ENCODE measurements at places on chromosomes 2 and 18.

DNA sequence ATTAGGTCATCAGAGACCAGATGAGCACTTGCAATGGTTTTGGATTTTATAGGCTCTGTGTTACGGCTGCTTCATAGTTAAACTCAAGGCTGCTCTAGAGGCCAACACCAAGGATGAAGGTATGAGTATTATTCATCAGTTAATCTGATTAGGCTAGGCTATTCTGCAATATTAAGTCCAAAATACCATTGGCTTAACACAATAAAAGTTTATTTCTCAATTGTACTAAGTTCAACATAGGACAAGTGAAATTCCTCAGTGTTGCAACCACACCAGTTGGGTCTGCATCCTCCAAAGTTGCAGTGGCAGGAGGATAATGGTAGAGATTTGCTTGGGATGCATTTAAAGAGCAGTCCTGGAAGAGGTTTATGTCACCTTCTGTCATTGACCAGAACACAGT lies 538.3 kb upstream of the CDH2 start:
- no peak for DNase-seq

DNA sequence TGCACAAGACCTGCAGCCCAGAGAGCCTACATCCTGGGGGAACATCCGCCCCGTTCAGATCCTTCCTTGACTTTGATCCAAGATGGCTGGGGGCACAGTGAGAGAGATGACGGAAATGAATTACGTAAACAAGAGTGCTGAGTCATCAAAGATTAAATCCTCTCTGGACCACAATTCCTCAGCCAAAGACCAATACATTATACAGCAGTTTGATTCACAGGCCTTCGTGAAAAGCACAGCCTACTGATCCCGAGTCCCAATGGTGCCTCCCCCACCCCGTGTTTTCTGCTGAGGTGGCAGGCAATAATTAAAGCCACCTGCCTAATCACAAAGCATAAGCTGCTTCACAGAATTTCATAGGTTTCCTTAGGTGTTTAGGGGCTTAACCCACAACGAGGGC lies 43.0 kb downstream of the MYO5B start:
- no peak for DNase-seq

GRCh38 chr2:69512446-69512845 lies 75.2 kb upstream of the NFU1 start:
- no peak for DNase-seq

DNA sequence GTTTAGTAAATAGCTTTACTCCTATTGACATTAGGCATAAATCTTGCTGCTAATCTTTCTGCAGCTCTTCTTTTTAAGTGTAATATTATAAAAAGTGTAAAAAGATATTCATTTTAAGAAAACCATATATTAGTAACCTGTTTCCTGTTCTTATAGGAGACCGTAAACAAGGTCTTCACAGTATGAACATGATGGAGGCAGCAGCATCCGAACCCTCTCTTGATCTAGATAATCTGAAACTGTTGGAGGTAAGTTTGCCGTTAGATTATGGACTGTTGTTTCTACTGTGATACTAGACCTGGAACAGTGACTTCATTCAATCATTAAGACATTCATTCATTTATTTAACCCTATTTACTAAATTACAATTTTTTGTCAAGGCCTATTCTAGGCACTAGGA lies 120.0 kb upstream of the FAM117B start:
- no peak for DNase-seq

DNA sequence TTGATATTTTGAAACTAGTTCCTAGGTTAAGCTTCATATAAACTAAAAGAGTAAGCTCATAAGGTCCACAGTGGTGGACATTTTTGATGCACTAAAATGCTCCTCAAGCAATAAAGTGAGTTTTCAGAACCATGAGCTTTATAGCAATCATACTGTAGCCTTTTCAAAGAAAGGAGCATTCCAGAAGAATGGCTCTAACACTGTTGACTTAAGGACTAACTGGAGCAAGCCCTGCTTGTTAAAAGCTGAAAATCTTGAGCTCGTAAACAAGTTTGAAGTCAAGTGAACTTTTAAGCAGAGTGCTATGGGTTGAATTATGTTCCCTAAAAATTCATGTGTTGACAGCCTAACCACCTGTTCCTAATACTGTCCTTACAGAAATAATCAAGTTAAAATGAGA lies 38.0 kb downstream of the KYNU start:
- no peak for DNase-seq

DNA sequence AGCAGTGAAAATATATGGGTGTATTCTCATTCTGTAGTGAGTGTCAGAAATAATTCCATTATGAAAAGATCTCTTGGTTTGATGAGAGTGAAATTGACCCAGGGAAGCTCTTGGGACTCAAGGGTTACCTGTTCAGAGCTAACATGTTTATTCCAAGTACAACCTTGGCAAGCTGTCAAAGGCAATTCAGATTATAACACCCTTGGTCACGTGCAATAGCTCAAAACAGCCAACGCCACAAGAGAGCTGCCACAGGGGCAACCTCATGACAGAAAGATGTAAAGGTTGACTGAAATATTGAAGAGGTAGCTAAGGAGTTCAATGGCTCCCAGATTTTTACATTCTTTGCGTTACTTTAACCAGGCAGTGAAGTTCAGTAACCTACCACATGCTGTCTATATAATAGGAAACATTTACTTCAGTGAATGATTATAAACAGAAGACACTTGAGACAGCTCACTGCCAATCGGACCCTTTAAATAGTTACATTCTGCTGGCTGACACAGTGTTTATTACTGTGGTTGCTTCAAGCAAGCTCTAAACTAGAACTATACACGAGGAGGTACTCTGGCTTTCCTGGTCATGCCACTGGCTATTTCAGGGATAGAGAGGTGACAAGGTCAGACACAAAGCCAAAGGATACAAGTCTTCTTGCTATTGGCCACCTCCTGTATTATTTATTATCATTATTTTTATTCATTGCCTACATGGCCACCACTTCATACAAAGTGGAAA lies 187.3 kb downstream of the PID1 start:
- DNase-seq: no peak

- no peak for DNase-seq
Measured at GRCh38 chr18:79645291-79645983, 34.2 kb upstream of the CTDP1 start.

DNA sequence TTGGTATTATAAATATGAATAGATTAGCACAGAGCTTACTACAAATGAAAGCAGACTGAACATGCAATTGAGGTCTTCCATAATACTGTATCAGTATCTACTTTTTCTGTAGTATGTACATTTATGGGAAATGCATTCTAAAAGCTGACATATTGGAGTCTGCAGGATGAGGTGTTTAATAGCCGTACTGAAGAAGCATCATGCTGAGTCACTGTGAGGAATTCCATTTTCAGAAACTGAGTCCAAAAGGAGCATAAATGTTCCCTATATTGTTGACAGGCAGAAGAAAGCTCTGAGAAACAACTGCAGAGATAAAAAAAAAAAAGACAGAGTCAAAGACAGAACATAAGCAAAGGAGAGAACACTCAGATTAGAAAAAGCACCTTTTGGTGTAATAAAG lies 366.7 kb upstream of the SPHKAP start:
- DNase-seq: no peak

DNA sequence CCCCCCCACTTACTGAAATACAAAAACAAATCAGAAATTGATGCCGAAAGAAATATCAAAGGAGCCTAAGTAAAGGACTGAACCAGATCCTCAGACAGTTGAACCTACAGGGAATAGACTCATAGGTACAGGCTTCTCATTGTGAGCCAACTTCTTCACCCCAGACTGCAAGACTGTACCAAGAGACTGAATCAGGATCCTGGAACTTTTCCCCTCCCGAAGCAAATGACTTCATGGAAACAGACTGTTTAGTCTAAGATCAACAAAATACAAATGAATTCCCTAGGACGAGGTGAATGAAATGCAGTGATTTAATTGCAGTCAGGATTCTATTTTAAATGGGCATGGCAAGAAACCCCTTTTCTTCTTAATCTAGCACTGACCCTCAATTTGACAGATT lies 53.6 kb upstream of the RNF152 start:
- DNase-seq: no peak

DNA sequence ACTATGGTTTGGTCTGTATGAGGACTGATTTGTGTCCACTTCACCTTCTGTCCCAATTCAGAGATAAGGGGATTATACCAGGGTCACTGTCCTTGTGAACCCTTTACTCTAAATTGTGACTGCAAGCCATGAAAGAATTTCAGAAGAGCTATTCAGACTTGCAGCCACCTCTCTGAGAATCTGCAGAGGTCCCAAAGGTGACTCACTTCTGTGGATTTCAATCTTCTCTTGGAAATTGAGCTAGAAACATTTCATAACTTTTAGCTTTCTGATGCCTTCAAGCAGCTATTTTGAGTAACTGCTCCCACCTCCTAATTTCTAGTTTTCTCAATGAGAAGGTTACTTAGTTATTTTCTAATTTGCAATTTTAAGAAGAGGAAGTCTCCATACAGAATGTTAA lies 1242.4 kb upstream of the ACVR2A start:
- DNase-seq: no peak

GRCh38 chr2:239229545-239230279 lies 171.1 kb downstream of the HDAC4 start:
- no peak for DNase-seq

GRCh38 chr2:226338825-226339224 lies 460.8 kb downstream of the IRS1 start:
- DNase-seq: no peak

GRCh38 chr2:8704906-8705305 lies 23.1 kb downstream of the ID2 start:
- no peak for DNase-seq

DNA sequence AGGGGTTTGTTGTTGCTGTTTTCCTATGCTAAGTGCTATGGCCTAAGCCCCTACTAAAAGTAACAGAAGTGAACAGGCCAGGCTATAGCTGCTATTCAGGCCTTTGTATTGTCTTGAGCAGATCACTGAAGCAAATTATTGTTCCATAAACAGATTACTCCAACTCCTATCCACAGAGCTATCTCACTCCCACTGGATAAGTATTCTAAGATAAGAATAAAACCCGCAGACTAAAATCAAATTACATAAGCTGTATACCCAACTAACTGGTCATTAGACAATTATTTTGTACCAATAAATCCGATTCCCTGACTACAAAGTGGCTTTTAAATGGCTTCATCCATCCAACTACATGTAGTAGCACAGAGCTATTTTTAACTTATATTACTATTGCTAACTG lies 74.3 kb downstream of the THADA start:
- no peak for DNase-seq

- DNase-seq: no peak
Measured at GRCh38 chr18:48004577-48004976, 74.1 kb upstream of the SMAD2 start.

GRCh38 chr2:26298286-26298637 lies 47.7 kb upstream of the SELENOI start:
- DNase-seq: no peak

GRCh38 chr2:228841475-228841874 lies 429.6 kb downstream of the PID1 start:
- no peak for DNase-seq

DNA sequence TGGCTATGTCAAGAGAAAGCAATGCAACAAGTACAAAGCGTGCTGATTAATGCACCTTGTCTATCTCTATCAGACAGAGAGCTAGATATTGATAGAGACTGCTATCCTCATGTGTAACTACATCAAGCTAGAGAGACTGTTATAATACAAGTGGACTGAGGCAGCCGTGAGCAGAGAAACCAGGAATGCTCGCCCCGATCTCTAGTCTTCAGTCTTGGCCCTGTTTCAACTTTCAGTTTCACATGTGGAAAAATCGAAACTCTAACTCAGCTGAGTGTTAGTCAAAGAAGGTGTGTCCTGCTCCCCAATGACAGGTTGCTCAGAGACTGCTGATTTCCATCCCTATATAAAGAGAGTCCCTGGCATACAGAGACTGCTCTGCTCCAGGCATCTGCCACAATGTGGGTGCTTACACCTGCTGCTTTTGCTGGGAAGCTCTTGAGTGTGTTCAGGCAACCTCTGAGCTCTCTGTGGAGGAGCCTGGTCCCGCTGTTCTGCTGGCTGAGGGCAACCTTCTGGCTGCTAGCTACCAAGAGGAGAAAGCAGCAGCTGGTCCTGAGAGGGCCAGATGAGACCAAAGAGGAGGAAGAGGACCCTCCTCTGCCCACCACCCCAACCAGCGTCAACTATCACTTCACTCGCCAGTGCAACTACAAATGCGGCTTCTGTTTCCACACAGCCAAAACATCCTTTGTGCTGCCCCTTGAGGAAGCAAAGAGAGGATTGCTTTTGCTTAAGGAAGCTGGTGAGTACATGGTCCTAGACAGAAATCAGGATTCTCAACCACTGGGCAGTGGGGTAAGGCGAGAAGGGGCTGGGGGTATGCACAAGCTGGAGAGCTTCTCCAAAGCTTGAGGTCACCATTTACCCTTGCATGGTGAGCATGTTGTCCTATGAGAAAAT lies at the start of gene RSAD2:
Gene RSAD2, plus strand, starts transcription at position 376 of the 903 bp plus-strand sequence. Its CDS starts 24 bp downstream, at position 400.
- peak; percentile 11 for DNase-seq

GRCh38 chr2:71561441-71562267 lies 108.3 kb downstream of the DYSF start:
- DNase-seq: no peak

DNA sequence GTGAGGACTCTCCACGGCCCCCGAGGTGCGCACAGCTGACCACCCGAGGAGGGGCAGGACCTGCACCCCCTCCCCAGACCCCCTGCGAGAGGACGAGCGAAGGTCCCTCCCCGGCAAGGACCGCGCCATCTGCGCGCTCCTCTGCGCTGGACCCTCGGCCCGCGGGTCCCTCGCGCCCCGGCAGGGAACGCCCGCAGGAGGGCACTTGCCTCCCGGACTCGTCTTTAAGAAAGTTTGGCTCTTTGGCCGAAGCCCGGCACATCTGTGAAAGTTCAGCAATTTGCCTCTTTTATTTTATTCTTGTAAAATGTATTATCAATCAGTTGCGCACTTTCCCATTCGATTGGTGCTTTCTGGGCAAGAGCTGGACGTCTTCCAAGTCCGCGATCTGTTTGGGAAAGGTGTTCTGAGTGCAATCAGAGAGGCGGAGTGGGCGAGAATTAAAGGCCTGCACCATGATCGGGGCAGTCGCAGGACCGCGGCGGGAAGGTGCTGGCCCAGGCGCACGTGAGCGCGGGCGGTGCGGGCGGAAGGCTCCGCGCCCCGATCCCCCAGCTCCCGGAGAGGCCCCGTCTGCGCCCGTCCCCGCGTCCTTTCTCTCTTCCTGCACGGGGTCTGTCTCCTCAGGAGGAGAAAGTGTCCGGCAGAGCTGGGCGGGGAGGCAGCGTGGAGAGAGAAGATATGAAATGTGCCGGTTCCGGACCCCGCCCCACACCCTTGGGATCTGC lies 1.6 kb upstream of the ALKAL2 start:
- no peak for DNase-seq

GRCh38 chr2:5946225-5947115 lies 254.3 kb downstream of the SOX11 start:
- no peak for DNase-seq

DNA sequence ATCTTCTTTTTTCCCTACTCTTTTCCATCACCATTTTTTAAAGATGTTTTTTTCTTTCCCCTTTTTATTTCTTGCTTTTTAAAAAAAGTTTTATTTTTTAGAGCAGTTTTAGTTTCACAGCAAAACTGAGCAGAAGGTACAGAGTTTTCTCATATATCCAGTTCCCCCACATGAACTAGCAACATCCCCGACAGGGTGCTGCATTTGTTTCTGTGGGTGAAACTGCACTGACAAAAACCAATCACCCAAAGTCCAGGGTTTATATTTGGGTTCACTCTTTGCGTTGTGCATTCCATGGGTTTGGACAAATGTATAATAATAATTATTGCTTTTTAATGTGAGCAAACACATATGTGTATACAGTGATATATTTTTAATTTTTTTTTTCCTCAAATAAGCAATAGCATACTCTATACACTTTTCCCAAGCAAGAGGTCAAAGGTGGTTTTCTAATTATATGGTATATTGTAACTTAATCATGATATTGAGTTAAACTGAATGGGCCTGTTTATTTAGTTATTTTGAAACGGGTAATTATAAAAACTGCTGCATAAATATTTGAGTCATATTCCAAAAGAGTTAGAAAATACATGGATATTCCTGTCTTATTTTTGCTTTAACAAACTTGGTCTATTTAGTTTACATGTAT lies 50.3 kb downstream of the NCK2 start:
- DNase-seq: no peak
